ENCODE measurements at places on chromosomes 7 and 10. TPM values are rescaled to one million over a fixed set of nuclear protein-coding genes. Genes with fewer than 3 reads are reported as not detected.

Gene TAS2R39
- not detected for total RNA-seq

Gene DRGX
- not detected for total RNA-seq

DNA sequence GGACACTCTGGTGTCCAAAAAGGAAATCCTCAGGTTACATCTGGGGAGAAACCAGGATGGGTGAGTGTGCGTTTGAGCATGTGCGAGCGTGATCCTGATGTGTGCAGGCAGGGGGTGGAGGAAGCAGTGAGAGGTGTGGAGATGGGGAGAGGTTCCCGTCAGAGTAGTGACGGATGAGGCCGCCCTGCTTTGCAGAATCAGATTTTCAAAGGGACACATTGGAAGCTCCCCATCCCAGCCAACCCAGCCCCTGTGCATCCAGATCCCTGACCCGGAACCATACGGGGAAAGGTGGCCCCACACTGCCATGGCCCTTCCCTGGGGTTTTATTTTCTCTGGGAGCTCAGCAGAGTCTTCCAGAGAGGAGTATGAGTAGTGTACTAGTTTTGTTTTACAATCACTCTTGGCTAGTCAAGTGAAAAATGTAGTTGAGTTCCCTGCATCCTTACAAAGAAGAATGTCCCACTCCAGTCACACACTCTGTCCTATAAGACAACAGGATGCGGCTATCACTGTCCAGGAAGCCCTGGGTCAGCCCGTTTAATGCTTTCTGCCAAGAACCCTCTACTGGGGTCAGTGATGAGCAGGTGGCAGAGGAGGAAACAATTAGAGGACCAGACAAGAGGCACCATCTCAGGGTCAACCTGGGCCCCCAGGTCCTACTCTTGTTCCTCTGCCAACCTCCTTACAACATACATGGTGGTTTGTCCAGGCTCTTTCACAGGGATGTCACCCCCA lies 46.8 kb upstream of the PDLIM1 start:
- no peak for DNase-seq
- H3K27ac ChIP-seq: no peak overlapping the region
- no peaks in the 10 kb centered on the region for H3K36me3 ChIP-seq
- no peaks in the 10 kb centered on the region for H3K27me3 ChIP-seq
- no peak overlapping the region for H3K4me3 ChIP-seq

Gene BLNK
- not detected for total RNA-seq

- peak overlapping the region; percentile 65 for H3K27ac ChIP-seq
- peak; percentile 91 for DNase-seq
- no peaks in the 10 kb centered on the region for H3K27me3 ChIP-seq
- H3K4me3 ChIP-seq: peak overlapping the region; percentile 51
- peaks cover 54% of the 10 kb centered on the region for H3K4me1 ChIP-seq
Observed at GRCh38 chr7:90766814-90767564, 170.9 kb downstream of the CDK14 start.

DNA sequence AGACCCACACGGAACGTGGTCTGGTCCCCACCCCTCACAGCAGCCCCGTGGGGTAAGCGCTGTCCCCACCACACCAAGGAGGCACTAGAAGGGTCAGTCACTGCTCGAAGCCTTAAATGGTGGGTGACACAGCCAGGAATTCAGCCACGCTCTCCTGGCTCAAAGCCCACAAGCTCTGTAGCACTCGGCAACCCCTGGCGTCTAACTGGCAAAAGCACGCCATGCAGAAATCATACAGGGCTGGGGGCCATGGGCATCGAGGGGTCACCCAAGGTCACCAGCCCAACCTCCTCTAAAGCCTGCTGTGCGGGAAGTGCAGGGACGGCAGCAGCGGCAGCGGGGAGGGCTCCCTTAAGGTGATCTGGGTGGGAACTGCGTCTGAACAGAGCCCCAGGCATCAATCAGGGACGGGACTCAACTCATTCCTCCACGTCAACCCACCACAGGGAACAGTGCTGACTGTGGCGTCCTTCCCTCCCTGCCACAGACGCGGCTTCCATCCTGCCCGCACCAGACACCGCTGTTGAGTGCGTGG lies 7.8 kb downstream of the GPER1 start:
- no peak for DNase-seq
- no peak overlapping the region for H3K4me3 ChIP-seq
- no peak overlapping the region for H3K27ac ChIP-seq
- H3K36me3 ChIP-seq: no peaks in the 10 kb centered on the region
- H3K27me3 ChIP-seq: no peaks in the 10 kb centered on the region
- no peaks in the 10 kb centered on the region for H3K4me1 ChIP-seq

- H3K27me3 ChIP-seq: no peaks in the 10 kb centered on the region
- H3K36me3 ChIP-seq: no peaks in the 10 kb centered on the region
- H3K4me3 ChIP-seq: no peak overlapping the region
- H3K27ac ChIP-seq: peak overlapping the region; percentile 21
- peak; percentile 38 for DNase-seq
- peaks cover 14% of the 10 kb centered on the region for H3K4me1 ChIP-seq
Observed at GRCh38 chr7:34338961-34339526, 319.0 kb upstream of the NPSR1 start.

Gene C10orf105
- not detected for total RNA-seq

DNA sequence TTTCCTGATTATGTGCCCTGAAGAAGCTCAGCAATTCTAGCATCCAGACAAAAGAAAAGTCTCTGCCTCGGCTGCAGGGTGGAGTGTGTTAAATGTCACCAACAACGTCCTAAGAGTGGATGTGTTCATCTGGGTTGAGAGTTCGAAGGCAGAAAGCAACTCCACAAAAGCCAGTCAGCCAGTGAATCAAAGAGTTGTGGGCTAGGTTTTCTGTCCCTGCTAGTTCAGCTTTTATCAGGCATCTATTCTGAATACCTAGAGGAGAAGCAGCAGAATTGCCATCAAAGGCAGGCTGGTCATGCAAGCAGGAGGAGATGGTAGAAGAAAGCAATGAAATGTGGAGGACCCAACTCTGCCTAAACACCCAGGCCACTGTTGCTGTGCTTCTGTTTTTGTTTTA lies 205.2 kb downstream of the KLF6 start:
- DNase-seq: no peak
- no peaks in the 10 kb centered on the region for H3K4me1 ChIP-seq
- H3K27me3 ChIP-seq: no peaks in the 10 kb centered on the region

Gene OR13A1
- not detected for total RNA-seq

Gene NEUROD6
- total RNA-seq: not detected

DNA sequence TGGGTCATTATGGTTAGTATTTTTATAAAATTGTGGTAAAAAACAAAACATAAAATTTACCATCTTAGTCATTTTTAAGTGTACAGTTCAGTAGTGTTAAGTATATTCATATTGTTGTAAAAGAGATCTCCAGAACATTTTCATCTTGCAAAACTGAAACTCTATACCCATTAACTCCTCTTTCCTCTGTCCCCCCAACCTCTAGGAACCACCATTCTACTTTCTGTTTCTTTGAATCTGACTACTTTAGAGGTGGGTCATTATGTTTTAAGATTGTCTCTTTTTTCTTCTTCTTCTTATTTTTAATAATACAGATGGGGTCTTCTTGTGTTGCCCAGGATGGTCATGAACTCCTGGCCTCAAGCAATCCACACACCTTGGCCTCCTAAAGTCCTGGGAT lies 84.1 kb downstream of the DOCK4 start:
- no peaks in the 10 kb centered on the region for H3K36me3 ChIP-seq
- H3K4me1 ChIP-seq: no peaks in the 10 kb centered on the region
- DNase-seq: no peak
- no peak overlapping the region for H3K4me3 ChIP-seq

Gene INSYN2A
- total RNA-seq: 0.43 TPM

GRCh38 chr7:127786184-127786583 lies 134.2 kb downstream of the SND1 start:
- no peaks in the 10 kb centered on the region for H3K27me3 ChIP-seq
- peaks cover 41% of the 10 kb centered on the region for H3K4me1 ChIP-seq
- no peak overlapping the region for H3K4me3 ChIP-seq
- peak; percentile 61 for DNase-seq
- no peak overlapping the region for H3K27ac ChIP-seq

DNA sequence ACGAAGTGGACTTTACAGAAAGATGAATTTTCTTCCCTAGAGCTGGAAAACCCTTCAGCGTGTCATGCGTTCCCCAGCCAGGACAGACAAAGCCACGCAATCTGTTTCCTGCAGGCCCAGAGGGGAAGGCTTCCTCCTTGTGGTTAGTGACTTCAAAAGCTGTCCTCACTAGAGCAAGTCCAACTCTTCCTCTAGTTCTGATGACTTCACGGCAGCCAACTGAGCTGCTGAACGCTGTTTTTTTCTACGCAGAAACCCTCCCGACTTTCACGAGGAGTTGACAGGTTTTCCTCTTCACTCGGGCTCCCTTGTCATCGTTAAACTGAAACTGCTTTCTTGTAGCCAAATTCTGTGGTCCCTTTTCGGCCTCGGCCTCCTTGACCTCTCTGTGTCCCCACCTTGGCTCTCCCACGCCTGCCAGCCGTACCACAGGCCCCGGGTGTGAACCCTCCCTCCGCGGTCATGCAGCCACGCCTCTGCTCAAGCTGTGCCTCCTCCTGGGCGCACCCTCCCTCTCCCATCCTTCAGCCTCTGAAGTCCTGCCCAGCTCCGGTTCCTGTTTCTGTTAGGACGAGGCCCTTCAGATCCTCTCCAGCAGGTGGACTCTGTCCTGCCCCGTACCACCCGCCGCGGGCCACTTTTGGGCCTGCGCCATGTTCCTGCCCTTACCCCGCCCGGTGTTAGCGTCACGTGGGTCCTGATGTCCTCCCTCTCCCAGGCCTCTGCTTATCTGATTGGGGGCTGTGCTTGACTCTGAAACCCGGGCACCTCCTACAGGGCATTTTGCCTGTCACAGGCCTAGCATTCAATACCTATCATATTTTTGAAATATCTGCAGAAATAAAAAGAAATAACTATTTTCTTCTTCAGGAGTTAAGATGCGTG lies 39.3 kb downstream of the CUX1 start:
- peak; percentile 85 for DNase-seq
- H3K36me3 ChIP-seq: no peaks in the 10 kb centered on the region
- peaks cover 19% of the 10 kb centered on the region for H3K4me1 ChIP-seq
- H3K27me3 ChIP-seq: no peaks in the 10 kb centered on the region

GRCh38 chr7:92916770-92917224 lies 80.4 kb upstream of the CDK6 start:
- peaks cover 13% of the 10 kb centered on the region for H3K4me1 ChIP-seq
- H3K4me3 ChIP-seq: no peak overlapping the region
- H3K27ac ChIP-seq: peak overlapping the region; percentile 55
- H3K27me3 ChIP-seq: no peaks in the 10 kb centered on the region
- peak; percentile 61 for DNase-seq

GRCh38 chr10:10500937-10501336 lies 516.7 kb upstream of the CELF2 start:
- peaks cover 30% of the 10 kb centered on the region for H3K4me1 ChIP-seq
- H3K27ac ChIP-seq: peak overlapping the region; percentile 67
- no peaks in the 10 kb centered on the region for H3K27me3 ChIP-seq
- H3K4me3 ChIP-seq: no peak overlapping the region
- peak; percentile 67 for DNase-seq
- no peaks in the 10 kb centered on the region for H3K36me3 ChIP-seq

GRCh38 chr10:125334545-125334944 lies 174.2 kb upstream of the CTBP2 start:
- no peaks in the 10 kb centered on the region for H3K36me3 ChIP-seq
- DNase-seq: no peak
- H3K4me1 ChIP-seq: no peaks in the 10 kb centered on the region
- H3K27ac ChIP-seq: no peak overlapping the region
- H3K4me3 ChIP-seq: no peak overlapping the region
- H3K27me3 ChIP-seq: no peaks in the 10 kb centered on the region

- peak; percentile 19 for DNase-seq
- peak overlapping the region; percentile 99 for H3K27ac ChIP-seq
- no peaks in the 10 kb centered on the region for H3K27me3 ChIP-seq
- peaks cover 77% of the 10 kb centered on the region for H3K4me1 ChIP-seq
- no peak overlapping the region for H3K4me3 ChIP-seq
Observed at GRCh38 chr7:130881091-130881798, 147.2 kb upstream of the KLF14 start.

DNA sequence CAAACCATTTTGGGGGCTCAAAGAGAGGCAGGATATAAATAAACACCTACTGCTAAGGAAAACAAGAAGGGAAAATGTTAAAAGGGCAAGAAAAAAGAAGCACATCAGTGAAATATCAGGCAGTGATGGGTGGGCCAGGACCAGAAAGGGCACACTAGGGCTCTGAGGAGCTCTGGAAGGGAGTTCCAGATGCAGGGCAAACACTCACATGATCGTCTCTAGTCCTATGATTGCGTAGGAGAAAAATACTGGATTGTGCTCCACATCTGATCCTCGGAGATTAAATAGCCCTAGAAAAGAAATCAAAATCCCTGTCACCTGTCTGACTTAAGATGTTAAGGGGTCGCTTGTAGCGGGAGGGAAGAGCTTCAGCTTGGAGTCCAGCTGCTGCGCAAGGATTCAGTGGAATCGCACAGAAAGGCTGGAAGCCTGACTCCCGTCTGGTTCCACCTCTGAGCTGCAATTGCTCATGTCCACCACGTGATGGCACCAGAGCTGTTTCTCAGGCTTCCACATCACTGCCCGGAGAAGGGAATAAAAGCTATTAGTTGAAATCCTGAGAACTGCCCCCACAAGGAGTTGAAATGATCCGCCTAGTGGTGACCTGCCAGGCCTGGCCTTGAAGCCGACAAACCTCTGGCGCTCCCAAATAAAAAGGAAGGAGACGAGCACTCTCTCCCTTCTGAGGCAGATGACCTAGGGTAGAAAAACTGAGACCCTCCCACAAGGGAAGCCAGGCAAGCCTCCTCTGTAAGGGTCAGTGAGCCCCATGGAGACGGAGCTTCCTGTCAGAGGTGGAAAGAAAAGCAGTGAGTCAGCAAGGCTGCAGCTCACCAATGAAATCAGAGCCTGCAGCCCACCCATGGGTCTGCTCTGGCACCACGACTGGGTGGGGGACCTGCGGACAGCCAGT lies 39.2 kb downstream of the XPNPEP1 start:
- no peaks in the 10 kb centered on the region for H3K27me3 ChIP-seq
- peaks cover 17% of the 10 kb centered on the region for H3K36me3 ChIP-seq
- H3K4me1 ChIP-seq: peaks cover 6% of the 10 kb centered on the region
- peak; percentile 94 for DNase-seq

GRCh38 chr10:116853287-116853686 lies 4.0 kb downstream of the ENO4 start:
- no peak for DNase-seq
- H3K27me3 ChIP-seq: no peaks in the 10 kb centered on the region
- no peak overlapping the region for H3K27ac ChIP-seq
- no peak overlapping the region for H3K4me3 ChIP-seq

GRCh38 chr7:129262324-129262723 lies 37.5 kb downstream of the AHCYL2 start:
- no peaks in the 10 kb centered on the region for H3K27me3 ChIP-seq
- no peak overlapping the region for H3K4me3 ChIP-seq

- no peak overlapping the region for H3K27ac ChIP-seq
- no peaks in the 10 kb centered on the region for H3K27me3 ChIP-seq
- H3K4me1 ChIP-seq: peaks cover 8% of the 10 kb centered on the region
- DNase-seq: no peak
- H3K4me3 ChIP-seq: no peak overlapping the region
Observed at GRCh38 chr7:117152213-117153007, 170.4 kb downstream of the WNT2 start.

DNA sequence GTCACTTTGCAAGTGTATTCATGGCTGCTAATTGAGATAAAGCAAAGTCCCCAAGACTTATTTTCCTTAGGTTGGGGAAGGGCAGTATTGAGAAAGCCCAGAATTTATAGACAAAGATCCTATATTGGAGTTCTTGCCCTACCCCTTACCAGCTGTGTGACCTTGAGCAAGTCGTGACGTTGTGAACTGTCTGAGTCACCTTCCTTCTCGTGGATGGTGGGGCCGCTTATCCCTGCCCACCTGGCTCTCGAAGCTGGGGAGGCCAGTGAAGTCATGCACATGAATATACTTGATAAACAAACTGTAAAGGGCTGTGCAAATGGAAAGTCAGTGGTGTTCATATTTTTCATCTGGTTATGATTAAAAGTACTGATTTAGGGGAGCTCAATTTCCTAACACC lies 127.4 kb downstream of the TACC2 start:
- no peaks in the 10 kb centered on the region for H3K27me3 ChIP-seq
- DNase-seq: peak; percentile 35
- H3K4me3 ChIP-seq: no peak overlapping the region
- H3K27ac ChIP-seq: no peak overlapping the region

Gene CASP7
- 22.7 TPM for total RNA-seq

Gene EN2
- total RNA-seq: not detected
